ENCODE measurements at places on chromosomes 3 and 15. TPM values are rescaled to one million over a fixed set of nuclear protein-coding genes. Genes with fewer than 3 reads are reported as not detected.

SST gene
- not detected for total RNA-seq

ACKR2 gene
- 8.9 TPM for total RNA-seq

C3orf85 gene
- not detected for total RNA-seq

TM4SF4 gene
- total RNA-seq = 0.94 TPM

THSD4 gene
- 36.3 TPM for total RNA-seq

SPINK8 gene
- total RNA-seq = not detected

PDCD6IP gene
- 240 TPM for total RNA-seq

TGM4 gene
- not detected for total RNA-seq
